ENCODE measurements at places on chromosomes 3 and 15. TPM values are rescaled to one million over a fixed set of nuclear protein-coding genes. Genes with fewer than 3 reads are reported as not detected.

PAQR9 gene
- polyA plus RNA-seq = 0.08 TPM

GNB5 gene
- 5.5 TPM for polyA plus RNA-seq

PIGZ gene
- polyA plus RNA-seq = 1.7 TPM

ADGRG7 gene
- polyA plus RNA-seq = not detected

KBTBD12 gene
- polyA plus RNA-seq = 25.6 TPM

B4GALT4 gene
- polyA plus RNA-seq = 8.8 TPM

SSR3 gene
- 91.0 TPM for polyA plus RNA-seq

LYZL4 gene
- not detected for polyA plus RNA-seq

ANKRD34C gene
- not detected for polyA plus RNA-seq

SYNPR gene
- polyA plus RNA-seq = not detected

HHLA2 gene
- not detected for polyA plus RNA-seq

SLC51B gene
- polyA plus RNA-seq = 1.3 TPM

STXBP5L gene
- polyA plus RNA-seq = 0.04 TPM

ACTC1 gene
- polyA plus RNA-seq = 9,469 TPM

CYP1A2 gene
- 0.10 TPM for polyA plus RNA-seq

EEFSEC gene
- 17.1 TPM for polyA plus RNA-seq

CAND2 gene
- 59.0 TPM for polyA plus RNA-seq

RASSF1 gene
- polyA plus RNA-seq = 32.8 TPM

SPATA16 gene
- polyA plus RNA-seq = not detected

C3orf33 gene
- 3.1 TPM for polyA plus RNA-seq

LCTL gene
- 0.14 TPM for polyA plus RNA-seq

SPESP1 gene
- polyA plus RNA-seq = 2.4 TPM

ZCWPW2 gene
- 1.7 TPM for polyA plus RNA-seq

CMTM7 gene
- 12.9 TPM for polyA plus RNA-seq

ROPN1B gene
- polyA plus RNA-seq = 0.29 TPM

GRIP2 gene
- 29.3 TPM for polyA plus RNA-seq

LINGO1 gene
- polyA plus RNA-seq = 6.3 TPM

ARRDC4 gene
- polyA plus RNA-seq = 16.2 TPM

ACKR2 gene
- polyA plus RNA-seq = 0.46 TPM

ARNT2 gene
- 6.6 TPM for polyA plus RNA-seq

HDC gene
- 1.2 TPM for polyA plus RNA-seq

CCDC54 gene
- 2.8 TPM for polyA plus RNA-seq

C2CD4A gene
- 0.04 TPM for polyA plus RNA-seq
